ENCODE measurements at places on chromosomes 6 and 20. TPM values are rescaled to one million over a fixed set of nuclear protein-coding genes. Genes with fewer than 3 reads are reported as not detected.
A peak's percentile ranks its signal among the peaks of the same experiment; 100 is the strongest.

SLC18B1 gene
- 10.1 TPM for polyA plus RNA-seq

LPIN3 gene
- 49.7 TPM for polyA plus RNA-seq

TAAR6 gene
- polyA plus RNA-seq, result not detected

PRELID3B gene
- polyA plus RNA-seq, result 13.3 TPM

MPIG6B gene
- not detected for polyA plus RNA-seq

TREML2 gene
- not detected for polyA plus RNA-seq

TNF gene
- 0.22 TPM for polyA plus RNA-seq

TPD52L1 gene
- polyA plus RNA-seq, result 254 TPM

NNAT gene
- polyA plus RNA-seq, result 21.6 TPM

- no peak for DNase-seq
- no peaks in the 10 kb centered on the region for H3K4me1 ChIP-seq
- H3K27ac ChIP-seq, result no peak overlapping the region
- H3K27me3 ChIP-seq, result no peaks in the 10 kb centered on the region
- H3K36me3 ChIP-seq, result no peaks in the 10 kb centered on the region
Measured at GRCh38 chr6:54285595-54285994, 22.6 kb upstream of the TINAG start.

DNA sequence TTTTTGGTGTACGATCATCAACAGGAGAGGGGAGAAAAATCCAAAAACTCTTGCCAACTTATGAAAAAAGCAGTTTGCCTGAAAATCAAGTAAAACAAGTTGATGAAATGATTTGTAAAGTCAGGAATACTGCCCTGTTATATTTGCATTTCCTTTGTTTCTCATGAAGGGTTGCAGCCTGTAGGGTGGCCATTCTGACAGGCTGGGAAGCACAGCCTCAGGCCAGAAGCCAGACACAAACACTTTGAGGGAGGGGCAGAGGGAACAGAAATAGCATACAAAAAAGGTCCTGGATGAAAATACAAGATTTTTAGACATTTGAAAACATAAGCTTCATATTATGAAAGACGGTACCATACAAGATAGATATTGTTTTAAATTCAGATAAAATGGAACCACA lies 109.8 kb downstream of the DTNBP1 start:
- H3K4me3 ChIP-seq, result no peak overlapping the region
- H3K27ac ChIP-seq, result no peak overlapping the region
- H3K4me1 ChIP-seq, result no peaks in the 10 kb centered on the region

DNA sequence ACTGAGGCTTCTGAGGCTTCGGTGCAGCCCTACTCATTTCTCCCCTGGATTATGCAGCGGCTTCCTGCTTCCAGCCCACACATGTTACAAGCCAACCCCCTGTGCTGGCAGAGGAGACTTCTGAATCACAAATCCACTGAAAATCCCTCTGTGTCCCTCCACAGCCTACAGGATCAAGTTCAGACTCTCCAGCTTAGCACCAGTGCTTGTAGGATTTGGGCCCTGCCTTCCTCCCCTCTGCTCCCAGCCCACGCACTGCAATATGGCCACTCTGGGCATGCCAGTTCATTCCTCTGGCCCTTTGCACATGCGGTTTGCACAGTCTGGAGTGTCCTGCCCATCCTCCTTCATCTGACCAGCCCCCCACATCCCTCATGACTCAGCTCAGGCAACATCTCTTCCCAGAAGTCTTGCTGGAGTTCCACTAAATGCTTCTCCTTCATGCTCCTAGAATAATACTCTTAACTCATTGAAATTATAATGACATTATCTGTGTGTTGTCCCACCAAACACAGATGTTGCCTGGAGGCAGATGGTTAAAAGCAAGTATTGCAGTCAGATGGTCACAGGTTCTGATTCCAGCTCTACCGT lies 15.9 kb upstream of the MDGA1 start:
- H3K27me3 ChIP-seq, result no peaks in the 10 kb centered on the region
- H3K4me1 ChIP-seq, result peaks cover 8% of the 10 kb centered on the region
- no peaks in the 10 kb centered on the region for H3K36me3 ChIP-seq
- H3K27ac ChIP-seq, result no peak overlapping the region
- DNase-seq, result no peak

DNA sequence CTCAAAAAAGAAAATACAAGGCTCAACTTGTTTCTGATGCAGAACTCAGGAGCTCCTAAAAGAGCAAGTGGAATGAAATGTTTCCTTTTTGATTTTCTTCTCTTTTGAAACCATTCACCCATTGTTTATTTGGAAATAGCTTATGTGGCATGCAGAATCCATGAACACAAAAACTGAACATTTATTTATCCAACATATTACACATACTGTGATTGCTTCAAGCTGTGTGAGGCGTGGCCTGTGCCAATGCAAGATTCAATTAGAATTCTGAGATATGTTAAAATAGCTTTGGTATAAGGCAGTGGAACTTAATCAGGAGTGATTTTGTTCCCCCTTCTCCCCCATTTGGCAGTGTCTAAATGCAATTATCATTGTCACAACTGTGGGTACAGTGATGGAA lies 45.9 kb upstream of the CARMIL1 start:
- no peak overlapping the region for H3K4me3 ChIP-seq
- no peak overlapping the region for H3K27ac ChIP-seq
- H3K4me1 ChIP-seq, result no peaks in the 10 kb centered on the region

DNA sequence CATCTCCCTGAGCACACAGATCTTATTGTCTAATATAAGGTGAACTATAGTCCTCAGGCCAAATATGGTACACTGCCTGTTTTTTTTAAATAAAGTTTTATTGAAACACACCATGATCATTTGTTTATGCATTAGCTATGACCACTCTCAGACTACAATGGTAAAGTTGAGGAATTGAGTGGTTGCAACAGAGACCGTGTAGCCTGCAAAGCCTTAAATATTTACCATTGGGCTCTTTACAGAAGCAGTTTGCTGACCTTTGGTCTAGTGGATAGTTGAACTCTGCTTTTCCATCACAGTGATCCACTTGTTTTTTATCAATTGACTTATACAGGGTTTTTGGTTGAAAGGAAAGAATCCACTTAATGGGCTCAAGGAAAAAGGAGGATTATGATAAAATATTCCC lies 27.3 kb upstream of the METTL24 start:
- no peaks in the 10 kb centered on the region for H3K36me3 ChIP-seq
- no peaks in the 10 kb centered on the region for H3K4me1 ChIP-seq
- DNase-seq, result no peak
- H3K27ac ChIP-seq, result no peak overlapping the region

- no peaks in the 10 kb centered on the region for H3K27me3 ChIP-seq
- peak; percentile 97 for DNase-seq
- H3K27ac ChIP-seq, result peak overlapping the region; percentile 84
- no peaks in the 10 kb centered on the region for H3K36me3 ChIP-seq
Measured at GRCh38 chr20:17875106-17875980, 93.3 kb downstream of the SNX5 start.

- H3K27me3 ChIP-seq, result no peaks in the 10 kb centered on the region
- H3K27ac ChIP-seq, result no peak overlapping the region
- H3K36me3 ChIP-seq, result no peaks in the 10 kb centered on the region
- H3K4me1 ChIP-seq, result no peaks in the 10 kb centered on the region
- no peak for DNase-seq
Measured at GRCh38 chr6:6866656-6867403, 240.9 kb upstream of the RREB1 start.

- H3K27ac ChIP-seq, result no peak overlapping the region
- H3K36me3 ChIP-seq, result no peaks in the 10 kb centered on the region
- no peak overlapping the region for H3K4me3 ChIP-seq
- peak; percentile 91 for DNase-seq
Measured at GRCh38 chr20:34312544-34313217, 9.5 kb upstream of the AHCY start.

DNA sequence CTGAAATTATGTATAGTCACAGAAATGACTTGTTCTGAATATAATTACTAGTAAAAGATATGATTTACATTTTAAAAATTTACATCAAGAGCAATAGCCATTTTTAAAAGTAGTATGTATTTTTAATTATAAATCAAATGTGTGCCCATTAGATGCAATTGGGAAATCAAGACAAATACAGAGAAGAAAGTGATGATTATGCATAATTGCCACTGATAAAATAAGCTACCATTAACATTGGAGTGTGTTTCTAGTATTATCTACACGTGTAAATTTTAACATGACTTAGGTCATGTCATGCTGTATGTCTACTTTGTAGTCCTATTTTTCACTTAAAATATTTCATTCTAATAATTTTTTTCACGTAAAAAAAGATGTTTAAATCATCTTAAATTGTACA lies 22.8 kb upstream of the MEI4 start:
- H3K27ac ChIP-seq, result no peak overlapping the region
- H3K36me3 ChIP-seq, result no peaks in the 10 kb centered on the region
- no peaks in the 10 kb centered on the region for H3K27me3 ChIP-seq

- no peak overlapping the region for H3K4me3 ChIP-seq
- DNase-seq, result no peak
- H3K27me3 ChIP-seq, result no peaks in the 10 kb centered on the region
- no peaks in the 10 kb centered on the region for H3K36me3 ChIP-seq
- H3K27ac ChIP-seq, result no peak overlapping the region
- H3K4me1 ChIP-seq, result no peaks in the 10 kb centered on the region
Measured at GRCh38 chr6:130661077-130661476, 166.1 kb upstream of the SMLR1 start.

GRCh38 chr6:134359302-134359701 lies 41.4 kb upstream of the SGK1 start:
- H3K36me3 ChIP-seq, result no peaks in the 10 kb centered on the region
- no peak for DNase-seq
- H3K4me3 ChIP-seq, result no peak overlapping the region
- H3K4me1 ChIP-seq, result no peaks in the 10 kb centered on the region
- H3K27ac ChIP-seq, result no peak overlapping the region
- no peaks in the 10 kb centered on the region for H3K27me3 ChIP-seq

DNA sequence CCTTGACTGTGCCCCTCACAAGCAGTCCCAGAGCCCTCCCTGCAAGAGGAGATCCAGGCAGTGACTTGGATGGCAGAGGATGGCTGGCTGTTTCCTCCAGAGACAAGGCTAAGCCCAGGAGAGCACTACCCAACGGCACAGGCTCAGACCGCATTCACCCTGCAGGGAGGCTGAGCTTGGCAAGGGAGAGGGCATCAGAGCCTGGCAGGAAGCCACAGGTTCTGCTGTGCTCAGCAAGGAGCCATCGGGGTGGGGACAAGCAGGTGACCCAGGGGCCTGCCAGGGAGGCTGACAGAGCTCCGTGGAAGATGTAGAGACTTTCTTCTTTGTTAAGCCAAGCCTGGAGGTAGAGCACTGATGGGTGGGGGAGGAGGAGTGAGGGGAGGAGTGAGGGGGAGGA lies 159.2 kb upstream of the CST7 start:
- no peak for DNase-seq
- H3K4me1 ChIP-seq, result no peaks in the 10 kb centered on the region
- no peaks in the 10 kb centered on the region for H3K27me3 ChIP-seq
- H3K27ac ChIP-seq, result no peak overlapping the region
- H3K4me3 ChIP-seq, result no peak overlapping the region
- no peaks in the 10 kb centered on the region for H3K36me3 ChIP-seq

DNA sequence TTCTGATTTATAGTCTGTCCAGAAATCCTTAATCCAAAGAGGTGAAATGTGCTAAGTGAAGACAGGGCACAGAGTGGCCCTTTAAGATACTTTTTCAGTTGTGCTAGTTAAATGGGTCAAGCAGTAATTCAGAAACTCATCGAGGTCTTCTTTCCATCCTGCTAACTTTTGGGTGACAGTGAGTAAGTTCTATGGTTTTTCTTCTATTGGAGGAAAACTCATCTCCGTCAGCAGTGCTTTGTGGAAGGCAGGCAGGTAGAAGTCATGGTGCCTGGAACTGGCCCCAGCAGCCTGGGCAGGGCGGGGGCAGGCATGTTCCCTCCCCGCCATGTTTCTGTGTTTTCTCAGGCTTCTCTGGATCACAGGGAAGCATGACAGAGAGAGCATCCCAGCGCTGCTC lies 66.5 kb upstream of the SCP2D1 start:
- no peak for DNase-seq
- H3K4me1 ChIP-seq, result peaks cover 16% of the 10 kb centered on the region
- no peaks in the 10 kb centered on the region for H3K36me3 ChIP-seq
- no peaks in the 10 kb centered on the region for H3K27me3 ChIP-seq
- no peak overlapping the region for H3K27ac ChIP-seq

DNA sequence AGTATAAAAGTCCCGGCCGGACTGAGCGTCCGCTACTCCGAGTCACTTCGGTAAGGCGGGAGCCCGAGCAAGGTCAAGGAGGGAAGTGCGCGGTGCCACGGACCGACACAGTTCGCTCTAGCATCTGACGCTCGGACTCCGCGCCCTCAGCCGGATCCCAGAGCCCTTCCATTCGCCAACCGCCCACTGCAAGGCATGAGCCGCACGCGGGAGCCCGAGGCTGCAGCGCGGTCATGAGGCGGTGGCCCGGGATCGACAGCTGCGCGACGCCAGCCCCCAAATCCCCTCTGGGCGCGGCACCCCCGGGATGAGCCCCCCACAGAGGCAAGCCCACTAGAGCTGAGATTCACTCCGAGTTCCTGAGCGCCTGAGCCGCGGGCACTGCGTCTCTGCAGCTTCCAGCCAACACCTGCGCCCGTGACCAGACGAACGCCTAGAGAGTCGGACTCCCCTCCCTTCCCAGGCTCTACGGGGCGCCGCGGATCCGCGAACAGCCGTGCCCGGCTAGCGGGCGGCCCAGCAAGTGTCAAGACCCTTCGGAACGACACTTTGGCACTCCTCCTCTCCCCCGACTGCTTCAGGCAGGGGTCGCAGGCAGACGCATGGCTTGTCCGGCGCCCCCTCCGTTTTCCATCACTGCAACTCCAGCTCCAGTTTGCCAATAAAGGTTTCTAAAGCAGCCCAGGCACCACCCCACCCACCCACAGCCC lies 725 bp upstream of the ISM1 start:
- DNase-seq, result peak; percentile 64
- no peaks in the 10 kb centered on the region for H3K4me1 ChIP-seq
- H3K27me3 ChIP-seq, result peaks cover 29% of the 10 kb centered on the region
- H3K4me3 ChIP-seq, result no peak overlapping the region
- no peak overlapping the region for H3K27ac ChIP-seq

DNA sequence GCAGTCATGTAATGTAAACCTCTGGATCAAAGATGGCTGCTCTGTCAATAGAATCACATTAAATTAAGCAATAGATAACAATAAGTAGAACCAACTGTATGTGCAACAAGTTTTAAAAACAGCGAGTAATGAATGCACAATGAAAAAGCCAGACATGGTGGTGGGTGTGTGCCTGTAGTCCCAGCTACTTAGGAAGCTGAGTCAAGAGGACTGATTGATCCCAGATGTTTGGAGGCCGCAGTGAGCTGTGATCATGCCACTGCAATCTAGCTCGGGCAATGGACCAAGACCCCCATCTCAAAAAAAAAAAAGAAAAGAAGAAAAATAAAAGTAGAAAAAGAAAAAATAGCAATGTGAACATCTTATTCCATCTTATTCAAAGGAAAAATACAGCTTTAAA lies 558.7 kb upstream of the MMS22L start:
- no peak overlapping the region for H3K4me3 ChIP-seq
- H3K27ac ChIP-seq, result no peak overlapping the region
- no peaks in the 10 kb centered on the region for H3K36me3 ChIP-seq
- H3K27me3 ChIP-seq, result no peaks in the 10 kb centered on the region
- H3K4me1 ChIP-seq, result no peaks in the 10 kb centered on the region

- no peaks in the 10 kb centered on the region for H3K27me3 ChIP-seq
- H3K27ac ChIP-seq, result no peak overlapping the region
- no peaks in the 10 kb centered on the region for H3K36me3 ChIP-seq
- no peaks in the 10 kb centered on the region for H3K4me1 ChIP-seq
- no peak for DNase-seq
Measured at GRCh38 chr20:51287628-51288413, 254.7 kb downstream of the NFATC2 start.

All from adrenal gland (tissue), 19 donors.